ENCODE measurements at places on chromosomes 16 and 17.
A peak's percentile ranks its signal among the peaks of the same experiment; 100 is the strongest.

GRCh38 chr16:14248791-14249190 lies 177.7 kb downstream of the MRTFB start:
- H3K36me3 ChIP-seq: no peaks in the 10 kb centered on the region
- H3K4me3 ChIP-seq: no peak overlapping the region
- H3K27me3 ChIP-seq: no peaks in the 10 kb centered on the region
- DNase-seq: no peak

- peak; percentile 65 for DNase-seq
- peaks cover 38% of the 10 kb centered on the region for H3K36me3 ChIP-seq
- no peaks in the 10 kb centered on the region for H3K27me3 ChIP-seq
- peaks cover 44% of the 10 kb centered on the region for H3K4me1 ChIP-seq
- no peak overlapping the region for H3K4me3 ChIP-seq
Measured at GRCh38 chr16:85651629-85652430, 36.9 kb downstream of the GINS2 start.

- H3K4me3 ChIP-seq: no peak overlapping the region
- peaks cover 30% of the 10 kb centered on the region for H3K27me3 ChIP-seq
- no peak for DNase-seq
- H3K4me1 ChIP-seq: no peaks in the 10 kb centered on the region
Measured at GRCh38 chr17:8314797-8315763, 5.0 kb downstream of the ARHGEF15 start.

DNA sequence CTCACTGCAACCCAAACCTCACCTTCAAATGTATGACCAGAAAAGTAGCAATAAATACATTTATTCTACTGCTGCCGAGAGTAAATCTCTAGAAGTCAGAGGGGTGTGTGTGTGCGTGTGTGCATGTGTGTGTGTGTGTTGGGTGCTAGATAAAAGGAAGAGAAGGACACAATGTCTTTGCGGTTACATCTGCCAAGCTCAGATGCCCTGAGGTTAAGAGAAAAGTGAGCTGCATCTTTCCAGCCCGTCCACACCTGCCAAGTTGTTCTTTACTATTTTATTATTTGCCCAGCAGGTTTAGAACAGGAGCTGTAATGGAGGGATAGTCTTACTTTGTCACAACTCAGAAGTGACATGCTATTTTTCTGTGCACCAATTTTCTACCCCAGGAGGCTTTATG lies 54.5 kb upstream of the ANKFN1 start:
- DNase-seq: no peak
- no peaks in the 10 kb centered on the region for H3K4me1 ChIP-seq
- no peak overlapping the region for H3K27ac ChIP-seq
- H3K36me3 ChIP-seq: no peaks in the 10 kb centered on the region
- peaks cover 6% of the 10 kb centered on the region for H3K27me3 ChIP-seq

DNA sequence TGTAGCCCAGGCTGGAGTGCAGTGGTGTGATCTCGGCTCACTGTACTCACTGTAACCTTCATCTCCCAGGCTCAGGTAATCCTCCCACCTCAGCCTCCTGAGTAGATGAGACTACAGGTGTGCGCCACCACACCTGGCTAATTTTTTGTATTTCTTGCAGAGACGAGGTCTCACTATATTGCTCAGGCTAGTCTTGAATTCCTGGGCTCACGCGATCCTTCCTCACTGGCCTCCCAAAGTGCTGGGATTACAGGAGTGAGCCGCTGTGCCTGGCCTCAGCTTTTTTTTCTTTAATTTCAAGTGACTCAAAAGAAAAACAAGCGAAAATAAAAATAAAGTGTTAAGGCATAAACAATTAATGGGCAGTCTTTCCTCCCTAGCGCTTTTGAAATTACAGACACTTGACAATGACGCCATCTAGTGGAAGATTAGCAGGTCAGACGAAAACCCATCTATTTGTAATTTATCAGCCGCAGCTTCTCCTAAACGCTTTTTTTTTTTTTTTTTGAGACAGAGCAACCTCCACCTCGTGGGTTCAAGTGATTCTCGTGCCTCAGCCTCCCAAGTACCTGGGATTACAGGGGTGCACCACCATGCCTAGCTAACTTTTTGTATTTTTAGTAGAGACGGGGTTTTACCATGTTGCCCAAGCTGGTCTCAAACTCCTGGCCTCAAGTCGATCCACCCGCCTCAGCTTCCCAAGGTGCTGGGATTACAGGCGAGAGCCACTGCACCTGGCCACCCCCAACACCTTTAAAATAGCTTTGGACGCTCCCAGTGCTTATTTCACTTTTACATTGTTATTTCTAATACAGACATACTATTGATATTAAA lies 28.1 kb upstream of the PECAM1 start:
- peak; percentile 17 for DNase-seq
- H3K27ac ChIP-seq: no peak overlapping the region
- H3K4me3 ChIP-seq: no peak overlapping the region
- no peaks in the 10 kb centered on the region for H3K27me3 ChIP-seq
- H3K36me3 ChIP-seq: no peaks in the 10 kb centered on the region

- H3K36me3 ChIP-seq: no peaks in the 10 kb centered on the region
- H3K27me3 ChIP-seq: no peaks in the 10 kb centered on the region
- H3K27ac ChIP-seq: no peak overlapping the region
- no peak for DNase-seq
- H3K4me3 ChIP-seq: no peak overlapping the region
Measured at GRCh38 chr16:49750341-49751000, 105.4 kb downstream of the ZNF423 start.

GRCh38 chr17:33459078-33459940 lies 166.2 kb upstream of the ASIC2 start:
- H3K27me3 ChIP-seq: no peaks in the 10 kb centered on the region
- DNase-seq: no peak
- no peak overlapping the region for H3K4me3 ChIP-seq
- no peak overlapping the region for H3K27ac ChIP-seq

- no peak overlapping the region for H3K4me3 ChIP-seq
- no peaks in the 10 kb centered on the region for H3K27me3 ChIP-seq
- no peaks in the 10 kb centered on the region for H3K36me3 ChIP-seq
- no peaks in the 10 kb centered on the region for H3K4me1 ChIP-seq
- DNase-seq: no peak
Measured at GRCh38 chr17:72901083-72901482, 191.4 kb downstream of the SLC39A11 start.

GRCh38 chr16:17367036-17367435 lies 103.7 kb downstream of the XYLT1 start:
- no peak overlapping the region for H3K4me3 ChIP-seq
- peaks cover 27% of the 10 kb centered on the region for H3K4me1 ChIP-seq
- no peaks in the 10 kb centered on the region for H3K36me3 ChIP-seq
- no peak for DNase-seq

GRCh38 chr17:50533720-50534148 lies 1.2 kb downstream of the EPN3 start:
- no peaks in the 10 kb centered on the region for H3K36me3 ChIP-seq
- H3K4me1 ChIP-seq: peaks cover 38% of the 10 kb centered on the region
- no peaks in the 10 kb centered on the region for H3K27me3 ChIP-seq
- peak overlapping the region; percentile 84 for H3K27ac ChIP-seq

GRCh38 chr16:64889446-64889845 lies 232.4 kb downstream of the CDH11 start:
- no peak overlapping the region for H3K27ac ChIP-seq
- no peaks in the 10 kb centered on the region for H3K4me1 ChIP-seq
- DNase-seq: no peak

DNA sequence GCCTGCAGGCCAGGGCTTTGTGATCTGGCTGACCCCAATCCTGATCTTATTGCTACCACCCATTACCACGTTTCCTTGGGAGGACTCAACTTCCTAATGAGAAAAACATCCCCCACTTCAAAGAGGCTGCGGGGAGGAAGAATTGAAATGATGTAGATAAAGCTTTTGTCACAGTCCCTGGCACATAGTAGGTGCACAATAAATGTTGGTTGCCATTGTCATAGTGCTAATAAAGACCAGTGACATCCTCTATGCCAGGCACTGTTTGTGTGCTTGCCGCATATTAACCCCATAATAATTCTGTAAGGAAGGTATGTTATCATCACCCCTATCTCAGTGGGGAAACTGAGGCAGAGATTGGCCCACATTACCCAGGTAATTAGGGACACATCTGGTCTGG lies 22.4 kb downstream of the WNT3 start:
- no peak for DNase-seq
- no peaks in the 10 kb centered on the region for H3K4me1 ChIP-seq
- H3K27me3 ChIP-seq: peaks cover 5% of the 10 kb centered on the region
- H3K36me3 ChIP-seq: no peaks in the 10 kb centered on the region
- H3K27ac ChIP-seq: no peak overlapping the region

- H3K27me3 ChIP-seq: no peaks in the 10 kb centered on the region
- H3K27ac ChIP-seq: peak overlapping the region; percentile 39
- H3K36me3 ChIP-seq: no peaks in the 10 kb centered on the region
- H3K4me1 ChIP-seq: peaks cover 25% of the 10 kb centered on the region
- H3K4me3 ChIP-seq: no peak overlapping the region
Measured at GRCh38 chr17:82443465-82444283, 6.9 kb downstream of the CYBC1 start.

DNA sequence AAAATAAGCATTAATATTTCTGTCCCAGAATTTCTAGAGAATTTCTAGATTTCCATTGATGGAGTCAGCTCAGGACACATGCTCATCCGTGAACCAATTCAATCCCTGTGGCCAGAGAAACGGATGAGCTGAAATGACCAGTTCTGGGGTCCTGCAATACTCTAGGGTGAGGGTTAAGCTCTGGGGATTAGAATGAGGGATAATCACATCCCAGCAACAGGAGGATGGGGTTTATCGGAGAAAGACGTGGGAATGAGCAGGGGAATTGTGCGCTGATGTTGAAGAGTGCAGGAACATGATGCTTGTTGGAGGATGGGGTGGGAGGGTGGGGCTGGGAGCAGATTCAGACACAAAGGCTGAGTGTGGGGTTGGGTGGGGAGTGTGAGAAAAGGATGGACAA lies 64.1 kb downstream of the SLC5A11 start:
- no peak overlapping the region for H3K27ac ChIP-seq
- no peak for DNase-seq
- no peaks in the 10 kb centered on the region for H3K27me3 ChIP-seq
- H3K36me3 ChIP-seq: no peaks in the 10 kb centered on the region
- H3K4me1 ChIP-seq: no peaks in the 10 kb centered on the region
- no peak overlapping the region for H3K4me3 ChIP-seq

GRCh38 chr16:81810894-81811538 lies 31.9 kb downstream of the PLCG2 start:
- no peak overlapping the region for H3K4me3 ChIP-seq
- H3K27ac ChIP-seq: no peak overlapping the region
- H3K36me3 ChIP-seq: no peaks in the 10 kb centered on the region
- no peak for DNase-seq
- H3K4me1 ChIP-seq: no peaks in the 10 kb centered on the region

- H3K4me1 ChIP-seq: peaks cover 18% of the 10 kb centered on the region
- no peaks in the 10 kb centered on the region for H3K27me3 ChIP-seq
- H3K4me3 ChIP-seq: no peak overlapping the region
- peak overlapping the region; percentile 10 for H3K27ac ChIP-seq
- no peak for DNase-seq
Measured at GRCh38 chr17:27315796-27316465, 22.0 kb downstream of the WSB1 start.

- no peaks in the 10 kb centered on the region for H3K27me3 ChIP-seq
- no peaks in the 10 kb centered on the region for H3K36me3 ChIP-seq
- H3K4me1 ChIP-seq: no peaks in the 10 kb centered on the region
- no peak for DNase-seq
- no peak overlapping the region for H3K27ac ChIP-seq
Measured at GRCh38 chr16:73347500-73348375, 299.8 kb upstream of the ZFHX3 start.

GRCh38 chr16:25299792-25300590 lies 42.3 kb upstream of the ZKSCAN2 start:
- no peaks in the 10 kb centered on the region for H3K4me1 ChIP-seq
- no peak overlapping the region for H3K27ac ChIP-seq
- H3K4me3 ChIP-seq: no peak overlapping the region
- no peaks in the 10 kb centered on the region for H3K36me3 ChIP-seq

DNA sequence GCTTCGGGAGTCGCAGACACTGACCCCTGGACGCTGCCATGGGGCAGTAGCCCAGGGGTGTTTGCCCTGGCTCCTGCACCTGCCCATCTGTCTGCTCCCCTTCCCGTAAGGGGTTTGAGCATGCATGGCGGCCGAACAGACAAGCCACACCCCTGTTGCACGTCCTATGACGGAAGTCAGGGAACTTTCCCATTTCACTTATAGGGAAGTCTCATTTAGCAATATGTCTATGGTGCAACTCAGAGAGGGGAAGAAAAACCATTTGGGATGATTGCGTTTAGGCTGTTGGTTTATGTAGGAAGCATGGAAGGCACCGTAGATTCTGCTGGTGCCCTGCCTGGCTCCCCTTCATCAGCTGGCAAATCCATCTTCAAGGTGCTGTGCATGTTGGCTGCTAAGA lies 112.5 kb downstream of the HAPSTR1 start:
- DNase-seq: no peak
- no peaks in the 10 kb centered on the region for H3K4me1 ChIP-seq
- no peak overlapping the region for H3K4me3 ChIP-seq
- H3K27ac ChIP-seq: no peak overlapping the region

DNA sequence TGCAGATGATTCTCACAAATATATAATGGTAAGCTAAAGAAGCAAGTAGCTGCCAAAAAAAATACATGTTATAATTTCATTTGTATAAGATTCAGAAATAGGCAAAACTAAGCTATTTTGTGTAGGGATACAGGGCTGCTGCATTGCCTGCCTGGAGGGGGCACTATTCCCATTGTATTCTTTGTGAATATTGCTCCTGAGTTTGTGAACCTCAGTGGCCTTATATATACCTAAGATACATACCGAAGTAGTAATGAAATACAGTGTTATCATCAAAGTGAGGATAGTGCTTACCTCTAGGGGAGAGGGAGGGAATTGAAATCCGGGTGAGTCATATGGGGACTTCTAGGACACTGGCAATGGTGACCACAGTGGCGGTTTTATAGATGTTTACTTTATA lies 53.5 kb downstream of the C17orf58 start:
- no peak for DNase-seq
- H3K27ac ChIP-seq: no peak overlapping the region
- no peaks in the 10 kb centered on the region for H3K27me3 ChIP-seq
- H3K4me1 ChIP-seq: peaks cover 5% of the 10 kb centered on the region
- H3K36me3 ChIP-seq: no peaks in the 10 kb centered on the region
- H3K4me3 ChIP-seq: no peak overlapping the region

DNA sequence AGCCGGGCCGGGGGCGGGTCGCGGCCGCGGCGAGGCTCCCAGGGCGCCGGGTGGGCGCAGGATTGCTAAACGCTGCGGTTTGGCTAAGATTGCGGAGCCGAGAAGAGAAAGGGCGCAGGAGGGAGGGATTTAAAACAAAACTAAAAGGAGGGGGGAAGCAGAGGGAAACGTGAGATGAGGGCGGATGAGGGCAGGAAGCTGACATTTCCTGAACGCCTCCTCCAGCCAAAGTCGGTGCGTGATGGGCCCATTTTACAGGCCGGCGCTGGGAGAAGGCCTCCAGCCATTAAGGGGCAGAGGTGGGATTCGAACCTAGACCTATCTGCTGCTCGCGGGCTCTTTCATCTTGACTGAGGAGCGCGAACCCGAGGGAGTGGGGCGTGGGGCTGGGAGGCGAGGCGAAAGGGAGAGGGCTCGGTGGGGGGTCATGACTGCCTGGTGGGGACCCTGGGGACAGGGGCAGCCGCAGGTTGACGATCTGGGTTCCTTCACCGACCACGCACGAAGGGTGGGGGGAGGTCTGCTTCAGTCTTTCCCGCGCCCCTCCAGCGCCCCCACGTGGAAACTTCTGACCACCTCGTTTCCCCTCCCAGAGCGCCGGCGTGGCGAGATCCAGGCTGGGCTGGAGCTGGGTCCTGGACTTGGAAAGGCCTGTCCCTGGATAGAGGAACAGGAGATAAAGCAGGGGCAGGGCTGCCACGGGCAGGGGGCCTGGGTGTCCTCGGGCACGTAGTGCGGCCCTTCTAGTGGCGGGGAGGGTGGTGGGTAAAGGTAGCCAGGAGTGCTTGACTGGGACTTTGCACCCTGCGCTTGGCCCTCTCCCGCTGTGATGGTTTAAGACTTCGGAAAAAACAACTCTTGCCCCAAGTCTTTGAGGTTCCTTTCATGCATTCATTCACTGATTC lies 3.8 kb upstream of the TAC4 start:
- H3K4me3 ChIP-seq: no peak overlapping the region
- peak overlapping the region; percentile 61 for H3K27ac ChIP-seq
- peaks cover 19% of the 10 kb centered on the region for H3K4me1 ChIP-seq
- peak; percentile 83 for DNase-seq
- no peaks in the 10 kb centered on the region for H3K36me3 ChIP-seq

All from adrenal gland (tissue), 19 donors.